Forelimb muscle (tissue), 1 donor: ENCODE measurements at places on chromosomes 12 and 14. TPM values are rescaled to one million over a fixed set of nuclear protein-coding genes. Genes with fewer than 3 reads are reported as not detected.
A peak's percentile ranks its signal among the peaks of the same experiment; 100 is the strongest.

DNA sequence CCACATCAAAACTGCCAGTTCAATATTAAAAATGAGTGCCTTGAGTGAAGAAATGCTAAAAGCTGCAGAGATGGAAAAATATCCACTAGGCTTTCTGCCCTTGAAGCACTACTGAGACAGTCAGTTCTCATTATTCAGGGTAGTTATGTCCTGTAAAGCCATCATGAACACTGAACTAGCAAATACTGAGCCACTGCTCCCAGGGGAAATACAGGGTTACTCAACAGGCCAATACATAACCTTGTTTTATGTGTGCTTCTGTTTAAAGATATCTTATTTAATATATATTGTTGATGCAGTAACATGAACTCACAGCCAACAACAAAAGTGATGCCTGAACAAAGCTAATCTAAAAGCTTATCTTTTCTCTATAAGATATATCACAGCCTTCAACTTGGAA, 3.3 kb downstream of the RAD52 start:
- no peak for DNase-seq

DNA sequence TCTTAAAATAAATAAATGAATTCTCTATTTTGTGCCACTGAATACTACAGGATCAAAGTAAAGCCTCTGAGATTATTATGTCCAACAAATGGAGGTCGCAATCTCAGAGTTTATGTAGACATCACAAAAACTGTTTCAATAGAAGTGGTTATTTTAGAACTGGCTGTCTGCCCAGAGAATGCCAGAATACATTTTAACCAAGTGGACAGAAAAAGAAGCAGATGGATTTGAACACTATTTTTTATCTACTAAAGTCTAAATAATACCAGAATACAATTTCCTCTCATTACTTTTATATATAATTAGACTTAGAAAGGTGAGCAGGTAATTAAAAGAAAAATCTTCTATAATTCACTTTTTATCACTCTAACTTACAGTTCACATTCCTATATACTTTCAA, 118.3 kb downstream of the MED13L start:
- peak; percentile 40 for DNase-seq

GRCh38 chr14:44767646-44768173, 194.0 kb downstream of the KLHL28 start:
- DNase-seq, result no peak

DNA sequence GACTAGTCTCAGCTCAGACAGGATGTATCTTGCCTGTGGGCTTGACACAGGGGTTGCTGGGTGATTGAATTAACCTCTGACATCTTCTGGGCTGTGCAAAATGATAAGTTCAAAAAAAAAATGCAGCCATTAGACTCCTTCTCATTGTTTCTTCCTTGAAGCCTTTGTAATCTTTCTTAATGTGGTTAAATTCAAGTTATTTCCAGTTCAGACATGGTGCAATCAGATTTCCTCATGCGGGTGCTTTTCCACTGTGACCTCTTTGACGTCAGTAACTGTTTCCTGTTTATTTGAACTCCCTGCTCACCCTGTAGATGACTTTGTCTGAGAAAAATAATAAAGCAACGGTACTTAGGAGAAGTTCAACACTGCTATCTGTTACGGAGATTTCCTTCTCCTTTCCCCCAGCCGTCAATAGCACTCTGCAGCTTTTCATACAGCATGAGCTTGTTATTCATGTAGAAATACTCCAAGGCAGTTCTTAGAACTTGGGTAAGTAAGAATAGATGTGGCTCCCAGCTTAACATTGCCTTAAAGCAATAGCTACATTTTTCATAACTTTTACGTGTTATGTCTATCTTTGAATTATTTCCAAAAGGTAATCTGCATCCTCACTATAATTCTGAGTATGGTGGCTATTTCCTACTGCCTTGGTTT, 155.5 kb downstream of the PRKCH start:
- DNase-seq, result peak; percentile 50

DNA sequence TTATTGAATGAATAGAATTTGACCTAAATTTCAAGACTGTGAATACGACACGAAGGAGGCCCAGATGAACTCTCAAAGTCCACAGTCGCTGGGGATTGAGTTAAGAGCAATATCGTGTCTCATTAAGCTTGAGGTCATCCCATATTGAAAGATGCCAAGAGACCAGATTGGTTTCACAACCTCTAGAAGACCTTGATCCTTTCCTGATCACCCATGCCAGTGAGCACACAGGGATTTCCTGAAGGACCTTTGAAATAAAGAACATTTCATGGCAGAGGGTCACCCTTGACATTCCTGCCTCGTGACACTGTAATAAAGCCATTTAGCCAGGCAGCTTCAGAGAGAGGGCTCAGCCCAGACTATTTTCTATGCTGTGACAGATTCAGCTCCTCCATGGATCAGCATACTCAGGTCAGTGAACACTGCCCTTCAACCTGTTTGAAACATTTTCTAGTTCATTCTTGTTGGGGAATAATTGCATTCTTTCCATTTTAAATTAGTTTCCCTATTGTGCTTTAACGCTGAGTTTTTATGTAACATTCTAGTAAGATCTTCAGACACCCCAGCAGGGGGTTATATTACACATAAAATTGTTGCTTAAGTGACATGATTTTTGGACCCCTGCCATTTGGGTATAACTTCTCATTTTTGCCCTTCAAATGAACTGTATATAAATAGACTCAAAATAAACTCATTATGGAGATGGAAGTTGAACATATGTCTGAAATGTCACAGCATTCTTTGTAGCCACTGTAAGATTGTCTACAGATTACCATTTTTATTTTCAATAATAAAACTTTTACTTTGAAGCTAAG, 213.2 kb downstream of the C12orf50 start:
- no peak for DNase-seq

DNA sequence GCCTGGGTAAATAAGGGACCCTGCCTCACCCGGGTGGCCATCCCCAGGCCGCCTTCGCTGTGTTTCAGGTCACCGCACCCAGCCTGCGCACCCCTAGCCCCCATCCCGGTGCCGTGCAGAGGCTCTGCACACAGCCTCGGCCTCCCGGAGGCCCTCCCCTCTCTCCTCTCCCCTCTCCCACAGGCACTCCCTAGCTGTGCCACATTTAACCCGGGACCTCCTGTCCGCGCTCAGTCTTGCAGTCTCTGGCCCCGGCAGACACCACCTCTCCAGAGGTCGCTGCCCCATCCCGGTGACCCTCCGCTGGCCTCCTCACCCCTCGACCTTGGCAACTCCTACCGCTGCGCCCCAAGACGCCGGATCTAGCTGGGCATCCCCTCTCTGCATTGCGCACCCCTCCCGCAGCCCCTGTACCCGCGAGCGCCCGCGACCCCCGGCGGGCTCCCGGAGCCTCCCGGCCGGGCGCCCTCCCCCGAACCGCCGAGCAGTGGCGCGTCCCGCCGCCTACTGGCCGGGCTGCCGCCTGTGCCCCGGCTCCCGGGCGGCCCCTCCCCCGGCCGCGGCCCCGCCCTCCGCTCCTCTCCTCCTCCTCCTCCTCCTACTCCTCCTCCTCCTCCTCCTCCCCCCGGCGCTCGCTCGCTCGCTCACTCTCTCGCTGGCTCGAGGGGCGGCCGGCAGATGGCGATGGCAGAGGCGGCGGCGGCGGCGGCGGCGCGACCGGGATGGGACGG, 120.7 kb downstream of the AACS start:
- DNase-seq, result no peak

DNA sequence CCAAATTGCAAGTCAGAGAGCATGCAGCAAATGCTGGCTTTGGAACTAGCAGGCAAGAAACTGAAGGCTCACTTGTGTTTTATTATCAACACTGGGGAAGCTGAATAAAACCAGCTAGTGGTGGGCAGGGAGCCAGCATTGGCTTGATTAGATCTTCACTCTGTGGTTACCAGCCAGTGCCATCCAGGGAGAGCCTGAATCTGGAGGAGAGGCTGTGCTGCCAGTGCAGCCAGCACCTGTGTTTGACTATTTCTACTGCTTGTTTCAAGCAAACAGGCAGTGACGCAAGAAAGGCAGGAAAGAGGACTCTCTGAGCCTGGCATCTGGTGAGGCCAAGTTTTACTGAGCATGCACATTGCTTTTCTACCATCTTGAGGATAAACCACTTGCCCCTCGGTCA, 247.0 kb downstream of the PHLDA1 start:
- DNase-seq, result no peak

DNA sequence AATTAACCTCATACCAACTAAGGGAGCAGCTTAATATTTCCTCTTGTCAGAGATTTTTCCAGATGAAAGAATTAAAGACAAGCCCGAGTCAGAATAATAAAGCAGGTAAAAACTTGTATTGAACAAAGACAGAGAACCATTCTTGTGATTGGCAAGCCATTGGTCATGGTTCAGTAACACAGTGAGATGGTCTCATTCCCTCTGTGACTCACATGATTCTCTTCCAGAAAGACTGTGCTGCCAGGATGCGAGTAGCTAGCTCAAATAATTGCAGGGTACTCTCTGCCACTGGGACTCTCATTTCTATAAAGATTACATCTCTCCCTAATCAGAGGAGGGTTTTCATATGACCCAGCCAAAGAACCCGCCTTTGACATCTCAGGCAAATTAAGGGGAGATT, 179.4 kb downstream of the PHLDA1 start:
- no peak for DNase-seq

DNA sequence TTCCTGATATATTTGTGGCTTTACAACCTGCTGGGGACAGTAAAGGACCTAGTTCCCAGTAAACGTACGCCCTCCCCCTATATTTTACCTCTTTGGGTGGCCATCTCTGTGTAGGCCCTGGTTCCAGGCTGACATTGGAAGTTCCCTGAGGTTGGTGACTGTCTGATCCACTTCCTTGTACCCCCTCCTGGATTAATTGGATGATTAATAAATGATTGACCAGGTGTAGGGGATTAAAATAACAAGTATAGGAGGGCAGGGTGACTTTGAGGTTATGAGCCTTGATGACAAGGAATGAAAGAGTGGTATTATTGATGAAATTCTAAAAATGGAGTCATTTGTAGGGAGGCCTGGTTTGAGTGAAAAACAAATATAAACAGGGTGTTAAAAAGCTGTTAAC, 9.6 kb downstream of the SUSD6 start:
- DNase-seq, result no peak

DNA sequence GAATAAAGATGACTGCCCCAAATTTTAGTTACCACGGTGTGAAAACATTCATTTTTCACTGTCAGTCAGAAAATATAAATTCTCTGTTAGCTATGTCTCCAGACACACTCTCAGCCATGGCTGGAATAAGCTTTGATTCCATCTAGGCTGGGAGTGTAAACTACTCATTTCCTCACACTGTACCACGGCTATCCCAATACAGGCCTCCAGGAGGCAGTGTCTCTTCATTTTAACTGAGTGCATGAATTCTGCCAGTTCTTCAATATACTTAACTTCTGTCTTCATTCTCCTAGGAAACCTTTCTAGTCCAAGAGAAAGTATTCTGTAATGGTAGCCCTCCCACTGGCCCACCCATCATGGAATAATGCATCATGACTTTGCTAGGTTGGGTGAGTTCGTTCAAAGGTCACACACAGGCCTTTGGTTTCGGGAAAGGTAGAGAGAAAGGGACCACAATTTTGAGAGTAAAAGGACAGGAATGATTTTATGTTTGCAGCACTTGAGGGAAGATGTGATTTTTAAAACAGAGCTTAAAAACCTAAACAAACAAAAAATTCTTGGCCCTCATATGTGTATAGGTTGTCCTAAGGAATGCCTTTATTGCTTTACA, 381.1 kb downstream of the SEC23A start:
- peak; percentile 25 for DNase-seq

DNA sequence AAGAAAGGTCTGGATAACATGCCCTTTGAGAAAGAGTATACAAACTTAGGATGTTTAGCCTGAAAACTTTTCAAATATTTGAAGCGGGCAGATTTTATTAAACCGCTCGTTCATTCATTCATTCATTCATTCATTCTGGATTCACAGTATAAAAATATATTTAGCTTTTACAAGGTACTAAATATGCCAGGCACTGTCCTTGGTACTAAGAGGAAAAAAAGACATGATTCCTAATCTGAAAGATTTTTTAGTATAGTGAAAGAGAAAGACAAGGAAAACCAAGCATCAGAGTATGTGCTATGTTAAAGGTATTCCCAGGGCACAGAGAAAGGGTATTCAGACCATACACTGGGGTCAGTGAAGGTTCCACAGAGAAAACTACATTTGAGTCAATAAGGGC, 299.7 kb downstream of the BCAT1 start:
- DNase-seq, result no peak

DNA sequence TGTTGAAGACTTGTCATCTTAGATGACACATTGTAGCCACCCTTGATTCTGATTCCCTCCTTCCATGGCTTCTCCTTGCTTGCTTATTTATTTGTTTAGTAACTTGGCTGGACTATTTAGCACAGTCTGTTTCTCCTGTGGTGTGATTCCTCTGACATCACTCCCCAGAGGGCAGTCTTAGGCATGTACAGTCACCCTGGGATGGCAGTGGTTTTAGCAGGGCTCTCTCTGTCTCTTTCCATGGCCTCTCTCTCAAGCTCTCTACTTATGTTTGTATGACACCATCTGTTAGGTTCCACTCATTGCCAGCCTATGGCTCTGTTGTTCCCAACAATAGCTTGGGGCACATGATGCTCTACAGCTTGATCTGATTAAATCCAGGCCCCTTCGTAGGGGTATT, 158.3 kb downstream of the ADGRD1 start:
- no peak for DNase-seq

- no peak for DNase-seq
Observed at GRCh38 chr12:77220586-77220985, 155.2 kb upstream of the E2F7 start.

DNA sequence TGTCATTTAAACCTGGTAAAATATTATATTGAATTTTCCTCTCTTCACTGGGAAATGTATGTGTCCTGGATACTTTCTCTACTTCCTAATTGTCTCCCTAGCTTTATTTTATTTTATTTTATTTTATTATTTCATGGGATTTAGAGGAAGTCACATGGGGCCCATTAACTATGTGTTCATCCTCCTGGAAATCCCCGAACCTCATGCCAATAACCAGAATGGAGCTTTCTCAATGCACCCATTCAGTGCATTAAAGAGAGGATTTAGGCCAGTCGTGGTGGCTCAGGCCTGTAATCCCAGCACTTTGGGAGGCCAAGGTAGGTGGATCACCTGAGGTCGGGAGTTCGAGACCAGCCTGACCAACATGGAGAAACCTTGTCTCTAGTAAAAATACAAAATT, 1.3 kb upstream of the RPGRIP1 start:
- no peak for DNase-seq

- no peak for DNase-seq
Observed at GRCh38 chr14:100488057-100488456, 99.2 kb downstream of the BEGAIN start.

B4GALNT1 gene
- 2.1 TPM for polyA plus RNA-seq

PLEKHH1 gene
- polyA plus RNA-seq, result 1.7 TPM

PRKD1 gene
- 28.1 TPM for polyA plus RNA-seq

SLC17A8 gene
- polyA plus RNA-seq, result 0.06 TPM

GARIN6 gene
- not detected for polyA plus RNA-seq

SUDS3 gene
- 29.3 TPM for polyA plus RNA-seq

KRT6C gene
- not detected for polyA plus RNA-seq
